ENCODE measurements at places on chromosomes 11 and 22.

DNA sequence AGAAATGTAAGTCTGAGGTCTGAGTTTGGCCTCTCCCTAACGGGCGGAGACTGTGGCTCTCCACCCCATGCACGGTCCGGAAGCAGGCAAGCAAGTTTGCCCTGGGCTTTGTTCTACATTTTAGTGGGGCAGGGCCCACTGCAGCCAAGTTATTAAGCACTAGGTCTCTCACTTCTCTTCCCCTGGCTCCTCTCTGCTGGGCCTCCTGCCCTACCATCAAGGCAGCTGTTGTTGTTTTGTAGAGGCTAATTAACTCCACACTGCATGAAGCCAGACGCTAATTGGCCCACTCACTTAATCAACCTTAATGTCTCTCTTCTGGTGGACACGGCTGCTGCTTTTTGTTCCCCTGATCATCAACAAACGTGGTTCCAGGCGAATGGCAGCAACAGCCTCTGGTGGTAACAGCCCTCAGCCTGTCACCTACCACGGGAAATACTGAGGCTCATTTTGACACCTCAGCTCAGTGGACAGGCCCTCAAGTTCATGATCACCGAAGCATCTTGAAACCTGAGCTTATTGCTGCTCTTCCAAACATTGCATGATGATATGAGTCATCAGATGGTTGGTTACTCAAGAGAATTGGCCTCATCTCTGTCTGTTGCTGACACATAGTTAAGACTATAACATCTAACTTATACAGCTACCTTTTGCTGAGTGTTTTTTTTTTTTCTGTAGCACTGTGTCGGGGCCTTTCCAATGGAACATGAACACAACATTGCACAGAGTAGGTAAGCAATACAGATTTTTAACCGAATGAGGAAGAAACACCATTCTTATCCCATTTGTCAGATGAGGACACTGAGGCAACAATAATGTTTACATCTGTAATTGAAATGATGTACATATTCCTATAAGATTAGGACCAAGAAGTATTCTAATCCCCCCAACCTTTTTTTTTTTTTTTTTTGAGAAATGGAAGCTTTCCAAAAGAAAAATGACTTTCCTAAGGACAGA is 20.8 kb upstream of the LMO2 start:
- no peak for DNase-seq

- DNase-seq, result no peak
These were observed 168.2 kb downstream of the KIRREL3 start for GRCh38 chr11:126832387-126832786.

- DNase-seq, result no peak
These were observed 772 bp downstream of the SLC25A45 start for GRCh38 chr11:65381716-65382032.

DNA sequence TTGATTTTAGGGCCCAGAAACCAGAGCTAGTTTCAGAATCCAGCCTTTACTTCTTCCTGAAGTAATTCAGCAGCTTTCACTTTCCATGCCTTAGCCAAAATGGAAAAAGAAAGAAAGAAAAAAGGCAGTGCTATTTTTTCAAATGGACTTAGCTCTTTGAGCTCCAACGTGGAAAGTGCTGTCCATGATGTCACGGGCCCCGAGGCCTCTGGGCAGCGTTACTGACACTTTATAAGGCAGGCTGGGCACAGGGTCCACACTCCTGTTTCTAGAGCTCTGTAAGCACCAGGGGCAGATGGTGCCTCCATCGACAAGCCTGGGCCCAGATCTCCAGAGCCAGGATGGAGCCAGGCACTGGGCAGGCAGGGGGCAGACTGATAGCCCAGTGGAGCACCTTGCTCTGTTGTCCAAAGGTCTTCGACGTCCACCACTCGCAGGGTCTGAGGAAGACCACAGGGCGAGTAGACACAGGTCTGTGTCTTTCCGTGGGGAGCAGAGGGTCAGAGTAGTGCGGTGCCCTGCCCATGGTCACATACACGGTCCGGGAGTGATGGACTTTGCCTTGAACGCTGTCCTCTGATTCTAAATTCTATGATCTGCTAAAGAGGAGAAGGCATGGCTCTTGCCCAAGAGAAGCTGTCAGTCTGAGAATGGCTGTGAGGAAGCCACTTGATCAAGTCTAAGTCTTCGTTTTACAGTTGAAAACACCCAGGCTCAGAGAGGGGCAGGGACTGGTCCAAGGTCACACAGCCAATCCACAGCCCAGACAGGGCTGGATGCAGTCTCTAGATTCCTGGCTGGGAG is 22.0 kb upstream of the WNT11 start:
- DNase-seq, result no peak

DNA sequence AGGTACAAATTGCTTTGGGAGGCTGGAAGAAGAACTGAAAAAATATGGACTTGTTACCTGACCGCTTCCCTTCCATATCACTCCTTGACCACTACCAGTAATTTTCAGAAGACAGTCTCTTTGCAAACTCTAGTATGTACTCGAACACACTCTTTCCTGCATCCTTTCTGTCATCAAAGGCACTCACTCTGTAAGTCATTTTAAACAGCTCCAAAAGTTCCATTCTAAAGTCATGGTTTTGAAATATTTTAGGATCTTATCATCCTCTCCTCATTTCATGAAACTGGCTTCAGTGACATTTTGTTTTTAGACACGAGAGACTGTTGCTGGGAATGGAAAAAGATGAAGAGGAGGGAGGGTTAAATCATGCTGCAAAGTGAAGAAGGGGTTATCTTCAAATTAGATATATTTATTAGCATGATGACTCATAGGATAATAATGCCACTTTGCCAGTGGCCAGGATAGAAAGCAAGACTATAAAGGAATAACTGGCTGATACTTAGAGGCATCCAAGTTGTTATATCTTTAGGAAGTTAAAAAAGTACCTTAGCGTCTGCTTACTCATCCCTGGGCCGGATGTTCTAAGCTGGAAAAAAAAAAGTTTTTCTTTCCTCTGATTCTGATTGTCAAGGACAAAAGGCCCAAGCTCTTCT is 549.3 kb downstream of the METTL15 start:
- no peak for DNase-seq

- DNase-seq, result no peak
These were observed 28.7 kb downstream of the TMPRSS6 start for GRCh38 chr22:37080838-37081237.

- DNase-seq, result no peak
These were observed at the start of gene LUZP2 for GRCh38 chr11:24496736-24497725. Gene LUZP2, plus strand, starts transcription at chr11:24497053.

GRCh38 chr11:70473186-70473872 is 75.0 kb downstream of the CTTN start:
- no peak for DNase-seq

DNA sequence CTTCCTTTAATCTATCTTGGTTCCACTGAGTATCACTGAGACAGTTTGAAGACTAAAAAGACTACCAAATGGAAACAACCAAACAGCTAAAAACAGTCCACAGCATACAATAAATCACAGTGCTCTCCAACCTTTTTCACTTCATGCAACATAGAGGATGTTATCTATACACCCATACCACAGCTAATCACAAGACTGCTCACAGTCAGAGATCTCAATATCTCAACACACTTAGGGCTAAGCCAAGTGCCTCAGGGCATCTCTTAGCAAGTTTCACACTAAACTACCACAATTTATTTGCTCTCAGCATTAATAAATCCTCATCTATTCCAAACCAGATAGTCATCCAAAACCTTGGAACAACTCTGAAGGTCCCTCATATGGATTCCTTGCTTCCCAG is 129.4 kb downstream of the SBF2 start:
- DNase-seq, result no peak

DNA sequence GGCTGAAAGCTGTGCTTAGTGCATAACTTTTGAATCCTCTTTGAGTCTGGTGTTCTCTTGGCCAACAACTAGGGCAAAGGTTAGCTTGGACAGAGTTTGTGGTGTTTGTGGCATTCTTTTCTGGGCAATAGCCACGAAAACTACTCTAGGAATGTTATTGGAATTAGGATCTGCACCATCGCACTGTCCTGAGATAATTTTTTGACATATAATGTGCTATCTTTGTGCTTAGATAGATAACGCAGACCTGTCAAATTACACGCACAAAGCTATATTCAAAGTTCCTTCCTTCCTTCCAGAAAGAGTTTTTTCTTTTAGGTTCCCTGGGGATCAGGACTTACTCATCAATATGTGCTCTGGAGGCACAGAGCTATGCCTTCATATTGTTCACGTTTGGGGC is 166.8 kb upstream of the MTMR2 start:
- no peak for DNase-seq

GRCh38 chr11:35276396-35277145 is 137.6 kb downstream of the CD44 start:
- no peak for DNase-seq

DNA sequence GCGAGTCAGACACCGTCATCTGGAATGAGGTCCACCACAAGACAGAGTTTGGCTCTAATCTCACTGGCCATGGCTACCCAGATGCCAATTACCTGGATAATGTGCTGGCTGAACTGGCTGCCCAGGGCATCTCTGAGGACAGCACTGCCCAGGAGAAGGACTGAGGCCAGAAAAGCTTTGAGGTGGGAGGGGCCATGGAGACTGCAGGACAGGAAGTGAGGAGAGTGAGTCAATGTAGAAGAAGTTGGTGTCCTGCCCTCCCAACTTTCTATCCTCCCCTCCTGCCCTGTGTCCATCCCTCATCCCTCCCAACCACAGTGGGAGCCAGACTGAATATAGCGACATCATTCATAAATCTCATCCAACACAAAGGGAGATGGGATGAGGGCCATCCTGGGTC is 8.0 kb downstream of the MPEG1 start:
- no peak for DNase-seq

DNA sequence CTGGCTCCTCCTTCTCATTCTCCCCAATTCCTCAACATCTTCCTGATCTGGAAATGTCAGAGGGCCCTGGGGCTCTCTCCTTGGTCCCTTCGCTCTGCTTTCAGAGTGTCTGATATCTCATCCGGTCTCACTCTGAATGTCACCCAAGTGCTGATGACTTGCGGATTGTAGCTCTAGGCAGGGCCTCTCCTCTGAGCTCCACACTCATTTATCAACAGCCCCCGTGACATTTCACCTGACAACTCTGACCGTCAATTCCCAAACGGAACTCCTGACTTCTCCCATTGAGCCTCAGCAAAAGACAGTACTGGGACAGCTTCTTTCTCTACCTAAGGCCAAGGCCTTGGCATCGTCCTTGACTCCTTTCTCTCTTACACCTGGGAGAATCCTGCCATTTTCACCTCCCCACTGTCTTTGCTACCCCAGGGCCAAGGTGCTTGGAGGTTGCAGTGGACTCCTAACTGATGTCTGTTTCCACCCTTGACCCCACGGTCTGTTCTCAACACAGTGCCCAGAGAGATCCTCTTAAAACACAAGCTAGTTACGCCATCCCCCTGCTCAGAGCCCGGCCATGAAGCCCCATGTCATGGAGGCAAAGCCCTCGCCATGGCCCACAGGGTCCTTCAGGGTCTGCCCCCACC is 57.5 kb upstream of the THY1 start:
- no peak for DNase-seq

All from activated T-cell treated with anti-CD3 and anti-CD28 coated beads for 4 hours (primary cell).